ENCODE measurements at places on chromosomes 5 and 9.

DNA sequence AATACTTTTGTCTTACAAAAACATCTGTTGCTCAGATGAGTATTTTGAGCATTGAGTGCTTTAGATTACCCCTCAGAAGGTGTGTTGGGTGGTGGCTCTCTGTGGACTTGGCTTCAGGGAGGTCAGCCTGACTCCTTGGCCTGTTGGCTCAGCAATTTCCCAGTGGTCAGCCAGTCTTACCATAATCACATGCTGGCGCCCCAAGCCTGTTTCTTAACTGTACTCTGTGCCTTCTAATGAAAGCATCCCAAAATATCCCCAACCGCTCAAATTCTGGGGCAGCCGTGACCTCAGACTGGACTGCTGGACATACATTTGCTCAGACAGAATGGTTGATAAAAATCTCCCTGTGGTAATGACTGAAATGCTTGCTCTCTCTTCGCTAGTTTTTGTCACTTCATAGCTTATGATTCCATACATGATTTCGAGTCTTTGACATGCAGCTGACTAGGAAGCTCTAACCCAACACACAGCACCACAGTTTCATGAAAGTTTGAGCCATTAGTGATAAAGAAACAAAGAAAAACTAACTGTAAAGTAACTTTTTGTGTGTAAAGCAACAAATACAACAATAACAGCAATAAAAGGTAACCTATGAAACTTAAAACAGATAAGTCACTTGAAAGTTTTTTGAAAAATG, 562.2 kb upstream of the MEF2C start:
- no peak for DNase-seq

- no peak for DNase-seq
These were observed 871.7 kb upstream of the TYRP1 start for GRCh38 chr9:11821306-11821975.

DNA sequence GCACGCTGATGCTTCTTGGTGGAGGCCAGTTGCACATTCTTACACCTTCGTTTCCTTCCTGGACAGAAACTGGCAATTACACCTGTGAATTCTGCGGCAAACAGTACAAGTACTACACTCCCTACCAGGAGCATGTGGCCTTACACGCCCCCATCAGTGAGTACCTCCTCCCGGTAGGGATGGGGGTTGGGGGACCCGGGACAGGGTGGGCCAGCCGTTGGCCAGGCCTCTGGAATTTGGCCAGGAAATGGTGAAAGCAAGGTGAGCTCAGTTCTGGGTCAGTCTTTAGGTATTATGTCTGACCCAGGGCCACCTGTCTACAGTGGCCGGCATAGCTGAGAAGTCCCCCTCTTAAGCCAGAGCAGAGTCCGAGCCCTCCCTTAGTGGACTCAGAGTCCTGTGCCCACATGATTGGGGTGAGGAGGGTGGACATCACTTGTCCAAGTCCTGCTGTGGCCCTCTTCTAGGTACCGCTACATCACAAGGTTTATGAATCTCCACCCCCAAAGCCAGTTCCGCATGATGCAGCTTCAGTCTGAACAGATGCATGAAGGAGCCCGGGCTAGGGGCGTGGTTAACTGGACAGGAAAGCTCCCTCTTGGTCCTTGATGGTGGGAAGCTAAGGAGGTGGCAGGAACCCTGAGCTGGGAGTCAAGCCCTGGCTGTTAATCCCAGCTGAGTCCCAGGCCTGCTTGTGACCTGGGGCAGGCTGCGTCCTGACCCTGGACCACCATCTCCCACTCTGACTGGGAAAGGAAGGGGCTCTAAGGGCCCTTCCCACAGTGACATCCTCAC, 61.3 kb downstream of the AMBP start:
- DNase-seq: no peak

DNA sequence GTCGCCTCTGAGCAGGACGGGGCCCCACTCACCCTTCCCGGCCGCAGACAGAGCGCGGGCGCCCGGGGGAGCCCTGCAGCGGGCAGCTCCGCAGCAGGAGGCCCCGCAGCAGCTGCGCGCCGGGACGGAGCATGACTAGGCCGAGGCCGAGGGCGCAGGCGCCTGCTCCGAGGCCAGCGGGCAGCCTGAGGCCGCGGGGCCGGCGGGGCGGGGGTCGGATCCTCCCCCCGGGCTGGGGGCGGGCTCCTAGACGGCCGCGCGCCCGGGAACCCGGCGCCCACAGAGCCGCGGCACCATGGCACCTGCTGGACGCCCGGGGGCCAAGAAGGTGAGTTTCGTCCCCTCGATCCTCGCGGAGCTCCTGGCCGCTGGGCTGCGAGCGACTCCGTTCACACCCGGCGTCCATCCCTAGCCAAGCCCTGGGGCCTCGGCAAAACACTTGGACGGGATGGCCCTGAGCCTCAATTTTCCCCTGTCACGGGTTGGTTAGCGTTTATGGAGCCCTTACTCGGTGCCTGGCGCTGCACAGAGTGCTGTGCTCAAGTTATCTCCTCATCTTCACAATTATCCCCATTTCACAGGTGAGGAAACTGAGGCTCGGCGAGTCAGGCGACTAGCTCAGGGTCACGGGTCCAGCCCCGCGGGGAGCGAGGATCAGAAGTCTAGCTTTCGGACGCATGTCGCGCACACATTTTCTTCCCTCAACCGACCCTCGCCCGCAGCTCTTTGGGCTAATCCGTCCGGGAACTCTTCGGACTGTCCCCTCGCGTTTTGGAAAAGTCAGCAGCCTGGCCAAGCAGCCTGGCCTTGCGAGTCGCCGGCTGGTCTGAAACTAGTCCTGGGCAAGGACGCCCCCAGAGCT, at the start of the genes BHMT2 and DMGDH:
TSS of gene BHMT2 (plus strand) at position 280 of the 862 bp plus-strand sequence. CDS start at position 296, 16 bp downstream.
TSS of gene DMGDH (minus strand) at position 187 of the 862 bp plus-strand sequence. CDS start at position 133, 54 bp downstream.
- DNase-seq: no peak

- DNase-seq: peak; percentile 37
These were observed 2.8 kb downstream of the PDLIM7 start for GRCh38 chr5:177494346-177495195.

- no peak for DNase-seq
These were observed 98.7 kb downstream of the FANCC start for GRCh38 chr9:95218773-95219172.

DNA sequence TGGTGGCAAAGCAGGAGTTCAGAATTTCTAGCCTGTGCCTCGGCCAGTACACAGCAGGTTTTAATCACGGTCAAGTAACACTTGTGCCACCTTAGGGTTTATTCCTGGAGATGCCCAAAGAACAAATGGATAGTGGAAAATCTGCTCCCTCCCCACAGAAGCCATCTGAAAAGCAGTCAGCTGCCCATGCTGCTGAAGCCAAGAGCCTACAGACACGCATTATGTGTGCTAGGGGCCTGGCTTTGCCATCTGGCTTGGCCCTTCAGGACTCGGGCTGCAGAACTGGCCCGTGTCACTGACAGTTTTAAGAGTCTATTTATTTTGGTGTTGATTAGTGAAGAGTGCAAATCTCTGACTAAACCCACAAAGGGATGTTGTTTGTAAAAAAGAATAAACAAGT, 11.1 kb downstream of the ARSB start:
- no peak for DNase-seq

DNA sequence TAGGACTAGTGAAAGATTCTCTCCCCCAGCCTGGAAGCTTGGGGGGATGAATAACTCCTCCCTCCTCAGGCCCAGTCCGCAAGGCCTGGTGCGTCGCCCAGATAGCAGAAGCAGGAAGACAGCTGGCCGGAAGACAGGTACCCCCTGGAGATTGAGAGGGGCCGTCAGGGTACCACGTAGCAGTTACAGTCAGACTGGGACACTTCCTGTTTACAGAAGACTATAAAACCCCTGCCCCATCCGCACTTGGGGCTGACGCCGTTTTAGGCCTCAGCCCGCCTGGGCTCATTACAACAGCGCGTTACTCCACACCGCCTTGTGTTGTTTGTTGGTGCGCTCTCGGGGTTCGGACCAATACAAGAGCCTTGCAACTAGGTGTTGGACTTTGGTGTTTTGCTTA, 15.4 kb downstream of the SEMA6A start:
- DNase-seq: no peak

DNA sequence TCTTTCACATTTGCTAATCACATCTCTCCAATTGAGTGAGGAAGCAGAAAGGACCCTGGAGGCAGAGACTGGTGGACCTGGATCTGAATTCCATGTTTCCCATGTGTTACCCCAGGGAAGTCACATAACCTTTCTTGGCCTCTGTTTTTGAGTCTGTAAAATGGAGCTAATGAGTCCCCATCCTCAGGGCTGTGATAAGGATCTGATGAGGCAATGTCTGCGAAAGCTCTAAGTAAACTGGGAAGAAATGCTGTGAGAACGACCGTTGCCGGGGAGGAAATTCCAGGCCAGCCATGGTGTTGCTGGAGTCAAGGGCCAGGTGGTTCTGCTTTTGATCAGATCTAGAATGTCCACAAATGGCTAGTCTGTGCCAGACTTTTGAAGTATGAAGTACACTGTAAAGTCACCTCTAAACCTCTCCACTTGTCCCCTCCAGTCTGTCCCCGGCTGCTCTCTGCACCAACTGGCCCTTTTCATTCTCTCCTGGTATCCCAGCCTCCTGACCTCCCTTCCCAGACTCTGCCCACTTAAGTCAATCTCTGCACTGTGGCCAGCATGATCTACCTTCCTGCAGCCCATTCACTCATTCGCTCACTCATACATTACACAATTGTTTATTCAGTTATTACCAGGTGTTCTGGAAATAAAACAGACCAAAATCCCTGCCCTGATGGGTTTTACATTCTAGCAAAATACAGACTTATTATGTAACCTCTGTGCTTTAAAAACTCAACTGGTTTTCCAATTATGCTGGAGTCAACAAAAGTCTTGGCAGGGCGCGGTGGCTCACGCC, 32.5 kb upstream of the N4BP3 start:
- no peak for DNase-seq

DNA sequence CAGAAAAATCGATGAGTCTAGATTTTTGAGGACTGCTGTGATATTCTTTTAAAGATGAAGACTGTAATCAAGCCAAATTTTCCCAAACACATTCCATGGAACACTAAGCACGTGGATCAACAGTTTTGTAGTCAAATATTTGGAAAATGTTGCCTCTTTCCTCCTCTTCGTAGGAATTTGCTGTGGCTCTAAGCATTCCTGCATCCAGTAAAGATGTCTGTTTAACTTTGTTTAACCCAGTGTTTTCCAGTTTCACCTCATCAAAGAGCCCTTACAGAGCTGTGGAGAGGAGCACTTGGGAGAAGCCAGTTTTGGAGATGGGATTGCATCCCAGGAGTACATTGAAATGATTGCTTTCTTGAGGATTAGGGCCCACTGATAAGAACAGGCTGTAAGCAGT, 58.9 kb downstream of the INSYN2B start:
- DNase-seq: no peak

DNA sequence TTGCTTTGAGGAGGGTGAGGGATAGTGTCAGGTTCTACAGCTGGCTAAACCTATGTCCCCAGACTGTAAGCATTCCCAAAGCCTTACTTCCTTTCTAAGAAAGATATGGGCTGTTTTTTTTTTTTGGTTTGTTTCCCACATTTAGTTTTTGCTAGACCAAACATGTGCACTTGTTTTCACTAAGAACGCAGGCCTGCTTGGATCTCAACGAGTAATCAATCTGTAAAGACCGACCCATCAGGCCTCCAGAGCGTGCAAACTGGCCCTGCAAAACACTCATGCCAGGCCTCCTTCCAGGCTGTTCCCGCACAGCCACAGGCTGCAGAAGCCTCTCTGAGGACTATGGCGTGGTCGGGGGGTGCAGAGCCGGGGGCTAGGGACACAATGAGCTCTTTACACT, 304.8 kb upstream of the PANK3 start:
- DNase-seq: no peak

DNA sequence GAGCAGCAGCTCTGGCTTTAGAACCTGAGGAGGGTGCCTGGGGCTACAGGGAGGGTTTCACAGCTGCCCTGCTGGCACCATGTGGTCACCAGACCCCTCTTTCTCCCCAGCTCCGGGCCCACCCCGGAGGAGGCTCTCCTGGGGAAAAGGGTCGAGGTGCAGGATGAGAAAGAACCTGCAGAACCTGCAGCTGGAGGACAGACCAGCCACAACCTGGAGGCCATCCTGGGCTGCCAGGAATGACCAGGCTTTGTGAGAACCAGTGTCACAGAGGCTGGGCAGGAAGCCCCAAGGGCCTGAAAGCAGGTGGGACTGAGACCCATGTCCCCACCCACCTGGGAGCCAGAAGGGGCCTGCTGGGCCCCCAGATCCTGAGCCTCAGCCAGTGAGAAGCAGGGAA, 23.0 kb downstream of the SEMA4D start:
- no peak for DNase-seq

- DNase-seq: no peak
These were observed 7.2 kb downstream of the PFN3 start for GRCh38 chr5:177393206-177393765.

DNA sequence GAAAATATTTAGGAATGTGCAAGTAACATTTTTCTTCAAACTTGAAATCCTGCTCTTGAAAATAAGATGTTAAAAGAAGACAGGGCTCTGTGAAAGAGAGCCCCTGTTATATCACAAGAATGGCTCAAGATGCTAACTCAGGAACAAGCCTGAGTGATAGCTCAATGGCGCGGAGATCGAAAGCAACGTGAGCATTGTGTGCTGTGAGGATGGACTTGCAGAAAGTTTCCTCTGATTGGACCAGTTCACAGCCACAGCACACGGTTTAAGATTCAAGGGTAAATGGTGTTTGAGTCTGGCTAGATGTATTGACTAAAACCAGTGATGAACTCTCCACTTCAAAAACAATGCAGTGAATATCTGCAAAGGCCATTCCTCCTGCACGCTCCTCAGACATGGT, 2387.0 kb downstream of the MAT2B start:
- no peak for DNase-seq

- no peak for DNase-seq
These were observed 4.8 kb downstream of the TPM2 start for GRCh38 chr9:35684921-35685320.

DNA sequence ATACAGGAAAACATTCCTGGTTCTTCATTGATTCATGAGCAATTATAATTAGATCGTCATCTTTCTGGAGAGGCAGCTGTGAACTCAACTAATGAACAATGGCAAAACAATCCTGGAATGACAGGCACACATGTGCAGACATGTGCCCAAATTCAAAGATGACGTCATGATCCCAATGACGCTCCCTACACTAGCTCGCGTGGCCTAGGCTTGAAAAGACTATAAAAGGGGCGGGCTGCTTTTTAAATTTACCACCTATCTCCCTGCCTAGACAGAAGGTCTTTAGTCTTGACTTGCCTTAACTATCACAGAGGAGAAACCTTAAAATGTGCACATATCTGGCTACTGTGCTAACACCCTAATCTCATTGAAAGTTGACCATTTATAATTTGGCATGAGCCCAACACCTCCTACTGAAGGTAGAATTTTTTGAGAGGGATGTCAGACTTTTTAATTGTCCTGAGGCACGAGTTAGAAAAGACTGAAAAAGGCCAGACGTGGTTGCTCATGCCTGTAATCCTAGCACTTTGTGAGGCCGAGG, 88.2 kb downstream of the PRRT1B start:
- DNase-seq: no peak

GRCh38 chr9:89606624-89607311, 2.0 kb downstream of the GADD45G start:
- peak; percentile 39 for DNase-seq

GRCh38 chr9:26949637-26950069, 2.6 kb upstream of the PLAA start:
- no peak for DNase-seq

DNA sequence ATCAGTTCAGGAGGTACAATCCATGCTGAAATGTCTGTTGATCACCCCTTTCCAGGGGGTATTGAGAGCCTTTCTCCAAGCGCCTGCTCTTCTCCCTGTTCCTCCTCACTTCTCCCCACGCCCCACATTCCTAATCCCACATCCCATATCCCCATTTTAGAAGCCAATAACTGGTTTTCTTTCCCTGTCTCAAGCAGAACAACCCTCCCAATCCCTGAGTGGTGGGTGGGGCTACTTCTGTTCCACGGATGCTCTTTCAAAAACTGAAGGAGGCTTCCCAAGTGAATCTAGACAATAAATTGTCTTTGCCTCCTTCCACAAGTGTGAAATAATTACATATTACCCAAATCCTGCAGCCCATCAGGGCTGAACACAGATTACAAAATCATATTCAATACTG, 77.0 kb upstream of the SEMA6A start:
- DNase-seq: no peak
